Endothelial cell (in vitro differentiated cells): ENCODE measurements at places on chromosomes 2 and 18.

DNA sequence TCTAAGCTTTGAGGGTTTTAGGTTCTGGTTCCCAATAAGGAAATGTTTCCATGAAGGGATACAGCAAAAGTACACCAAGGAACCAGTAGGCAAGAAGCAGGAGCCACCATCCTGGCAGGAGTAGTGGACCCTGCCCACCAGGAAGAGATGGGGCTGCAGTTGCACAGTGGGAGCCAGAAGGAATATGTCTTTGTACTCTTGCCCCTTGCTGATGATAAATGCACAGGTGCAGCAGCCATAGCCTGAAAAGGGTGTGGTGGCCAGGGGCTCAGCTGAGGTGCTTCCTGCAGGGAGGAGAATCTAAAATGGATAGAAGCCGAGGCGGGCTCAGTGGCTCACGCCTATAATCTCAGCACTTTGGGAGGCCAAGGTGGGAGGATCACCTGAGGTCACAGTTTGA is 27.5 kb downstream of the TMEM127 start:
- DNase-seq = no peak

DNA sequence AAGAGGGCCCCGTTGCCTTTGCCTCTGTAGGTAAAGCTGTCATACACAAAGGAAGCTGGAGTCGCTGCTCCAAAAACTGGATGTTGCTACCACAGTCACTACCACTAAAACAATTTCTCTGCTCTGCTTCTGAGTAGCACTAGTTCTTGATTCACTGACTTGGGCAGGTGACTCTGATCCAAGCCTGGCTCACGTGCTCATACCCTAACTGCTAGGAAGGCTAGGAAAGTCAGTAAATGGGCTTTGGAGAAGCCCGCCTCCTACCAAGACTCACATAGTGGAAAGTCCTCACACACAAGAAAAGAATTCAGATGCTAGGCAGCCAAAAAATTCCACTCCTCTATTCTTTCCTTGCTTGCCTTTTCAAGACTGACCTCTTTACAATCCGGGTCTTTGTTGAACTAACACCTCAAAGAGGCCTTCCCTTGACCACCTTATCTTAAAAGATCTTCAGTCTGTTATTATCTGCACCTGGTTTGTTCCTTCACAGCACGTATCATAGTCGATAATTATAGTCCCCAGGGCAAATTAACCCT is 11.4 kb upstream of the DYNC1I2 start:
- DNase-seq = no peak

DNA sequence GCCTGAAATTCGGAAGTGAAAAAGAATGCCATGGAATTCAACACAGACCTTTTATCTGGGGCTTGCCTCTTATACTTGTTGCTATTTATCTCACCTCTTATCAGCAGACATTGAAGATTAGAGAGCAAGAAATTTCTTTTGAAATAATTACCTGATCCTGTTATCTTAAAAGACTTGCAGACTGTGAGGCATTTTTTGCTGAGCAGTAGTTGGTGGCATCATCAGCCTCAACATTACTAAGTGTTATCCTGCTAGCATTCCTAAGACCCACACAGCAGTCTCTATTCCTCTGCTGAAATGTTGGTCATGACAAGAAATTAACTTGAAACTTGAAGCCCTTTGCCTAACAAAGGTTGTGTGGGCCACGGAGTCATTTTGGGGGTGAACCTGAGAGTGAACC is 186.5 kb downstream of the TRIB2 start:
- no peak for DNase-seq

GRCh38 chr2:75320898-75321598 is 121.7 kb upstream of the TACR1 start:
- DNase-seq = no peak

GRCh38 chr18:44229693-44230108 is 451.0 kb upstream of the SETBP1 start:
- DNase-seq = peak; percentile 10

- DNase-seq = no peak
Observed at GRCh38 chr2:172792711-172793110, 57.1 kb downstream of the RAPGEF4 start.

- peak; percentile 88 for DNase-seq
Observed at GRCh38 chr2:105337122-105338019, at the start of gene C2orf49. C2orf49 (plus strand) TSS chr2:105337540; CDS start chr2:105337588, 48 bp downstream.

DNA sequence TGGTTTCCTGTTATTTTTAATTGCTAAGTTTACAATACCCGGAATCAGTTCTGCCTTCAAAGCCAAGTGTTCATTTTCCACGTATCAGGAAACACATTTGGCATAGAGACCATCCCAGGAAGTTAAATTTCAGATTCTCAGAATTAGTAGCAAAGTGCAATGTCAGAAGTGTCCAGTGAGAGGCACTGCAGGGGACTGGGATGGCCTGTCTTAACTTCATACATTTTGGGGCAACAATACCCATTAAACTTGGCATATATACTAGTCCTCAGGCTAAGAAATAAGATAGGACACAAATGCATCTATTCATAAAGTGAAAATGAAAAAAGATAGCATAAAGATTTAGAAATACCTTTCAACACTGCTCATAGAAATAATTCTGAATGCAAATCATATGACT is 1.5 kb upstream of the IL1RL2 start:
- peak; percentile 26 for DNase-seq

- no peak for DNase-seq
Observed at GRCh38 chr2:168730344-168730743, 72.1 kb upstream of the NOSTRIN start.

DNA sequence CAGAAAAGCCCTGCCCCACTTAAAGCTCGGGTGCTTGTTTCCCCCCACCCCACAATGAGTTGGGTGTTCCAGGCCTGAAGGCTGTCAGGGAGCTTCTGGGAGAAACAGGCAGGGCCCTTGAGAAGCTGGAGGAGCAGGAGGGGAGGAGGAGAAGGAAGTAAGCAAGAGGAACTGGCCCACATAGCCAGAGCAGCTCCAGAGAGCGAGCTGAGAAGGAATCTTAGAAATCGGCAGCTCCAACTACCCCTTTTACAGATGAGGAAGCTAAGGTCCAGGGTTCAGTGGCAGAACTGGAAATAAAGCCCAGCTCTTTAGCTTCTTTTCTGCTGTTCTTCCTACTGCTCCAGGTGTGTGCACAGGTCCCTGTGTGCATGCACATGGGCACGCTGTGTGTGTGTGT is 12.7 kb upstream of the KCNK3 start:
- DNase-seq = no peak

DNA sequence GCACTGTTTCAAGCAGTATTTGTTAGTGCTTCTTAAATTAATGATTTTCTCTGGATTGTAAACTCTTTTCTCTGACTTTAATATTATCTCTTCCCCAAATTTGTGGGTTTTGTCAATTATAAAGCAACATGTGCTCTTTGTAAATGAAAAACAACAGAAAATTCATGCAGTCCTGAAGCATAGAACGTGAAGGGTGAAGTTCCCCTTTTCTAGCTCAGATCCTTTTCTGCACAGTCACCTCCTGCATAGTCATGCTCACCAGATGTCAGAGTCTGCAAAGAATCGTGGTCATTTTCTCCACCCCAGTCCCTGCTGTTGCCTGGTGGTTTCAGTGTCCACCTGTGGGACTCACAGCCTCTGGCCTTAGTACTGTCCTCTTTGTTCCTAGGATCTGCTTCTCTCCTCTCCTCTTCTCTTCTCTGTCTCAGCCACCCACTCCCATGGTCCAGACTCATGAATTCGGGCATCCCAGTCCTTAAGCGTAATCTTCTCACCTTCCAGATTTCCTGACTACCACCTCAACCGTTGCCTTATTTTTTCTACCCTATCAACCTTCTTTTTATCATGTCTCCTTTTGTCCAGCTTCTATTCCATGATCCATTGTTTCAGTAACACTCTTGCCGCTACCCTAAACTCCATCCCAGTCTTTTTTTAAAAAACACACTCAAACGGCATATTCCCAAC is 229.1 kb downstream of the RTP5 start:
- no peak for DNase-seq

GRCh38 chr2:240412211-240412861 is 23.1 kb upstream of the GPC1 start:
- DNase-seq = no peak

DNA sequence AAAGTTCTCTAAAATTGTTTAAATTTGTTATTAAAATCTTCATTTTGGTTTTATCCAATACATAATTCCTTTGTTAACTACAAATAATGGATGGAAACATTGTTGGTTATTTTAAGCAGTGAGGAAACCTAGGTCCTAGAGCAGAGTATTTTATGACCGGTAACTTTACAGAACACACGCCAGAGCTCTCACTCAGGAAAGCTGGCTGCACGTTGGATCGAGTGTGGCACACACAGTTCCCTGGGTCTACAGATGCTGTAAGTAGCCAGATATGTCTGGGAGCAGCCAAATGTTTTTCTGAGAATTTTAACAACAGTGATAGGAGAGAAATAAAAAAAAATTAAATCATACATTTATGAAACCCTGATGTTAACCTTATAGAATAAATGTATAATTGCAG is 264.4 kb downstream of the ZNF407 start:
- DNase-seq = no peak

- no peak for DNase-seq
Observed at GRCh38 chr2:156182132-156182531, 150.4 kb downstream of the NR4A2 start.

GRCh38 chr2:160200921-160201320 is 849 bp upstream of the ITGB6 start:
- DNase-seq = no peak

DNA sequence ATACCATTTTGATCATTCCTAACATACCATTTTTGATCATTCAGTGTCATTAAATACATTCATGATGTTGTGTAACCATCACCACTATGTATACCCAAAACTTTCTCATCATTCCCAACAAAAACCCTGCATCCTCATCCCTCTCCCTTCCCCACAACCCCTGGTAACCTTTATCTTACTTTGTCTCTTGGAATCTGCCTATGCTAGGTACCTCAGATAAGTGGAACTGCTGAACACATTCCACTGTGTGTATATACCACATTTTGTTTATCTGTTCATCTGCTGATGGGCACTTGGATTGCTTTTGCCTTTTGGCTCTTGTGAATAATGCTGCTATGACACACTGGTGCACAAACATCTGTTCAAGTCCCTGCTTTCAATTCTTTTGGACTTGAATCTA is 83.8 kb upstream of the TFCP2L1 start:
- DNase-seq = no peak

DNA sequence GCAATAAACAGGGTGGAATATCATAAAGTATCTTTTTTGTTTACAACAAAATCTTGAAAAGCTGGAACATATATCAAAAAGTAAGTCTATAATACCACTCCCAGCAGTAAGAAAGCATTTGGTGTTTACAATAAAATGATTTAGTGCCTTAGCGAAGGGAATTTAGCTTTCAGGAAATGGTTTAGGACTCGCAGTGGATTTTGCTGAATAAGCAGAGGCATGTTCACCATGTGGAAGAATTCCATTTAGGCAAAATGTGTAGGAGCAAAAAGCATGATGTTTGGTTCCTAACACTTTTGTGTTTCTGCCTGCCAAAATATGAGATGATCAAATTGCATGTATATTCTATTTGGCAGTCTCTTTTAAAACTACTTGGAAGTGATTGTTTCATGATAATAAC is 163.6 kb downstream of the AGPS start:
- no peak for DNase-seq

- DNase-seq = no peak
Observed at GRCh38 chr2:108986916-108987510, 2.0 kb downstream of the EDAR start.

GRCh38 chr2:65182570-65182969 is 45.1 kb upstream of the ACTR2 start:
- no peak for DNase-seq

- DNase-seq = no peak
Observed at GRCh38 chr18:35618696-35619095, 37.2 kb downstream of the GALNT1 start.

- no peak for DNase-seq
Observed at GRCh38 chr2:200482194-200482593, 27.7 kb downstream of the KCTD18 start.

- DNase-seq = no peak
Observed at GRCh38 chr2:17590342-17590911, 49.9 kb downstream of the VSNL1 start.

GRCh38 chr2:226655871-226656270 is 143.7 kb downstream of the IRS1 start:
- no peak for DNase-seq

- no peak for DNase-seq
Observed at GRCh38 chr2:21793461-21793860, 669.7 kb downstream of the TDRD15 start.
